ENCODE measurements at places on chromosomes 16 and 17.

DNA sequence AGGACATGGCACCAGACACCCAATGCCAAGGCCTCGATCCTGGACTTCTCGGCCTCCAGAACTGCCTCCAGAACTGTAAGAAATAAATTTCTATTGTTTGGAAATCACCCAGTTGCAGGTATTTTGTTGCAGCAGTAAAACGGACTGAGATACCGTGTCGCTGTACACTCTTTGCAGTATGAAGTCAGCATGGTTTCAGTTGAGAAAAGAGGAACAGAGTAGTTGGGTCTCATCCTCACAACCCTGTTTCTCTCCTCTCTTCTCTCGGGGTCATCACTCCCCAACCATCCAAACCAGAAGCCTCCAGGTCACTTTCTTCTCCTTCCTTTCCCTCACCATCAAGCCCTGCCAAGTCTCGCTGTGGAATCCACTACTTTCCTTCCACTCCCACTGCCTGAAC is 77.8 kb downstream of the ADCY9 start:
- no peak for DNase-seq

DNA sequence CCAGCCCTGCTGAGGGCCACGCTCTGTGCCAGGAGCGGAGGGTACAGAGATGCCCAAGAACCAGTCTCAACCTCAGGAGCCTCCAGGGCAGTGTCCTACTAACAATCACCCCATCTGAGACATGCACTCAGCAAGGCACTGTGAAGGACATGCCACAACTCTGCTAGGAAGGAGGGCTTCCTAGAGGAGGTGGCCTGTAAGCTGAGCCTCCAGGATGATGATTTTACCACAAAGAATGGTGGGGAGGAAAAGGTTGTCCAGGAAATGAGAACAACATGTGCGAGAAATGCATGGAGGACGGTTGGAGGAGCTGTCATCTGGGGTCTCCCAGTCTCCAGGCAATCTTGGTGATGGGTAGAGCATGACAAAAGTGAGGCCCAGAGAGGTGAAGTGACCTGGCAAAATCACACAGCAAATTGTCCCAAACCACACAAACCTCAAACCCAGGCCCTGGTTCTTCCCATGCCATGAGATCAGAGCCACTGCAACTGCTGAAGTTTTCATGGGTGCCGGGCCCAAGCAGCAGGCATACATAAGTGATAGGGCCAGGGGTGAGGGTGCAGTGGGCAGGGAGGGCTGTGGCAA is 30.5 kb downstream of the CNGB1 start:
- DNase-seq, result no peak

DNA sequence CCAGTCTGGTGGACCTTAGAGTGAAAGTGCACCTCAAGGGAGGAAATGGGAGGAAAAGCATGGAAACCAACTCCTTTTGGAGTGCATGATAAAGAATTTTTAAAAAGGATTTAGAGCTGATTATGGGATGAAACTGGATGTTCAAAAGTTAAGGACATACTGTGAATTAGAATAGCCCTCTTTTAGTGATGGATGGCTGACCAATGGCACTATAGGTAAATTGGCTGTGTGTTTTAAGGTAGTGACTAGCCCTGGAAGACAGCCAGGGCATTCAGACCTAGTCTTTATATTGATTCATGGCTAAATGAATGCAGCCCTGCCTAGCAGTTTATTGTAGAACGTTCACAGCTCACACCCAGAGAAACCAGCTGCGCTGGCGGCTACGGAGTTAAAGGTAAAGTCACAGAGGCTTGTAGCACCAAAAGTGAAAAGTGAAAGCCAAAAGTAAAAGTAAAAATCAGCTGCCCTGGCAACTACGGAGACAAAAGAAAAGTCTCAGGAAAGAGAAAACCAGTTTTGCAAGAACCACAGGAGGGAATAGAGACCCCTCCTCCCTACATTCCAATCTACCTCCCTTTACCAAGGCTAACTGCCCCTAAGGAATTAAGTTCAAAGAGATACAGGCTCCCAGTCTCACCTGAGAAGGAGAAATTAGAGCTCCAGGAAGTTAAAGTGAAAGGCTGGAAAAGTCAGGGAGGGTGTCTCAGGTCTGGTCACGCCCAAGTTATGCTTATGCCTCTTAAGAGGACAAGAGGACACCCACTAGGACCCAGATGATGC is 21.8 kb downstream of the ACSM1 start:
- DNase-seq, result peak; percentile 80

- DNase-seq, result peak; percentile 57
Observed at GRCh38 chr16:14629612-14629918, 495 bp downstream of the PARN start.

DNA sequence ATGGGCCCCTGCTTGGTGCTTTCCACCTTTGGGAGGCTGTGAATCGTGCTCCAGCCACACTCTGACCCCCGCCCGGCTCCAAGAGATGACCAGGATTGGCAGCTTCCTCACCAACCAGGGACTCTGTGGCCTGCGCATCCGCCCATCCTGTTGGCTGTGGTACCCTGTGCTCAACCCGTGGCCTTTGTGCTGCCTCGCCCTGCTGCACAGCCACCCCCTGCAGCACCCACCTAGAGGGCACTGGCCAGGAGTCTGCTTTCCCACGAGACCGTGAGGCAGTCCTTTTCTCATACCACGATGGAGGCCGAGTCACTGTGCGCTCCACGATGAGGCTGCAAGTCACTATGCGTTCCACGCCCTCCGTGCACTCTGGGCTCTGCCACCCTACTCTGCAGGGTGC is 19.4 kb downstream of the NME3 start:
- DNase-seq, result no peak

DNA sequence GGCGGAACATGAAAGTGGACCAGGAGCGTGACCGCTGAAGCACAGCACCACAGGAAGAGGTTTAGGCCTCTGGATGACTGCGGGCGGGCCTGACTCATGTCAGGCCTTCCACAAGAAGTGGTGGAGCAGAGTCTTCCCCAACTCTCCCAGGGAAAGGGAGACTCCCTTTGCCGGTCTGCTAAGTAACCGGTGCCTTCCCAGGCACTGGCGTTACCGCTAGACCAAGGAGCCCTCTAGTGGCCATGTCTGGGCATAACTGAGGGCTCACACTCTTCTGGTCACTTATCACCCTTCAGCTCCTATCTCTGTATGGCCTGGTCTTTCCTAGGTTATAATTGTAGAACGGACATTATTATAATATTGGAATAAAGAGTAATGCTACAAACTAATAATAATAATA is 1931.9 kb downstream of the TP53TG3F start:
- peak; percentile 62 for DNase-seq

DNA sequence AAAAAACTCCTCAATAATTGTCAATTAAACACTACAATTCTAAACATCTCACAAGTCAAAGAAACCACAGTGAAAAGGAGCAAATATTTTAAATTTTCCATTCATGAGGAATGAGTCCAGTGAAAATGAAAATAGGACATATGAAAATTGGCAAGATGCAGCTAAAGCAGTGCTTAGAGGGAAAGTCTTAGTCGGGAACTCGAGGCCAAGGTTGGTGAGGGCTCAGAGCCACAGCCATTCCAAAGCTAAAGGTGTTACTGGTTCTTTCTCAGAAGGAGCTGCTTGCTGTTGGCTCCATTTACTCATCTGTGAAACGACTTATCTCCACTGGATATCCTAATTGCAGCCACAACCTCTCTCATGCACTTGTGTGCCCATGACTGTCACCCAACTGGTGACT is 6.5 kb downstream of the SLC38A8 start:
- no peak for DNase-seq

DNA sequence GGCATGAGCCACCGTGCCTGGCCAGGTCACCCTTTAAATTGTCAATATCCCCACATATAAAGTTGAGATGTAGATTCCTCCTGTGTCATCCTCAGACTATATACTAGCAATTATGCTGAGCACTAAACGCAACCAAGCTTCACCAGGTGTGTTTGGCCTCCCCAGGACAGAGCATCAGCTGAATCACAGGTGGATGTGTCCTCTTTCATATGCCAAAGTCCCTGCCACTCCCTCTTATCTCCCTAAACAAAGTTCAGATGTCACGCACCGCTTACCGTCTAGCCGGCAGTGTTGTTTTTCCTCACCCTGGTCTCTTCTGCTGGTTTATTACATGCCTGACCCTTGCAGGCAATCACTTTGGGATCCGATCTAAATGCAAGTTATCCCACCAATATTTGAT is 43.8 kb upstream of the ARHGAP44 start:
- DNase-seq, result no peak

DNA sequence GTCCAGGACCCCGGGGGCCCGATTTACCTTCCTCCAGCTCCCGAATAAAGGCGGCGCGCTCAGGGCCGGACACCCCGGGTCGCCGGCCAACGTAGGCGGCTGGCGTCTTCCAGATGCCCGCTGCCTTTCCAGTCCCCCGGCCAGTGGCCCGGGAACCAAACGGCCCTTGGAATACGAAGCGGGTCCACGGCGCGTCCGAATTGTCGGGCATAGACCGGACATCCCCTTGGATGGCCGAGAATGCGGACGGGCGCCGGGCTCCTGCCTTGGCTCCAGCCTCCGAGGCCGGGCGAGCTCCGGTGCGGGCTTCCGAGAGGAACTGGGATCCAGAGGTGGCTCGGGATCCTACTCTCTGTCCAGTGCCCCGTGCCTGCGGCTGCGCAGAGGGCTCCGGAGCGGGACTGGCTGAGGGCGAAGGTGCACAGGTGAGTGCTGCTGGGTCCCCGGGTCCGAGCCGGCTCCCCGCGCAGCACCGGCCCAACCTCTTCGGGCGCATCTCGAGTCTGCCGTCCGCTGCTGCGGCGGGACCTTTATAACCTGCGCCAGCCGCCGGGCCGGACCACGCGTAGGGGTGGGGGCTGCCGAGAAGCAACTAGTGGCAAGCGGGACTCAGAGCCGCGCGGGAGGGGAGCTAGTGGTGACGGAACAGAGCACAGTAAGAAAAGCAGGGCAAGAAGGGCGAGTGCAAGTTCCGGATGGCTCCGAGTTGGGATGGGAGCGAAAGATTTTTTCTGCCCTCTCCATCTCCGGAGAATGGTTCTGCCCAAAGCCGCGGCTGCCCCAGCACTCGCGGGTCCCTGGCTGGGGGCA is at the start of gene HAP1:
Gene HAP1 (minus strand): TSS at position 505 of the 810 bp plus-strand sequence. CDS start 9 bp downstream, at position 496.
- no peak for DNase-seq

DNA sequence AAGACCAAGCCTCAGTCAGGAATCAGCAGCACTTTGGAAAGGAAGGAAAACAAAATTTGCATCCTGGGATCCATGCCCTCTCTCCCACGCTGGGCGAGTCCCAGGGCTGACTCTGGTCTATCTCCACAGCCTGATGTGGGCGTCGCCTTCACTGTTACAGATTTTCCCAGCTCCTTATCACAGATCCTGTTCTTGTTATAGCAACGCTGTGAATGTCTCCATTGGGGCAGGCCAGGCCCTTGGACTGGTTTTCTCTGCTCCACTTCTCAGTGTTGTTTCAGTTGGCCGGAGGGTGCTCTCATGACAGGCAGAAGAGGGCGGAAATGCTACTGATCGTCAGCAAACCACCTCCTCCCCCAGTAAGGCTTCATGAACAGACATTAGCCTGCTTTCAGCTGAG is 127.9 kb upstream of the CDH11 start:
- no peak for DNase-seq

DNA sequence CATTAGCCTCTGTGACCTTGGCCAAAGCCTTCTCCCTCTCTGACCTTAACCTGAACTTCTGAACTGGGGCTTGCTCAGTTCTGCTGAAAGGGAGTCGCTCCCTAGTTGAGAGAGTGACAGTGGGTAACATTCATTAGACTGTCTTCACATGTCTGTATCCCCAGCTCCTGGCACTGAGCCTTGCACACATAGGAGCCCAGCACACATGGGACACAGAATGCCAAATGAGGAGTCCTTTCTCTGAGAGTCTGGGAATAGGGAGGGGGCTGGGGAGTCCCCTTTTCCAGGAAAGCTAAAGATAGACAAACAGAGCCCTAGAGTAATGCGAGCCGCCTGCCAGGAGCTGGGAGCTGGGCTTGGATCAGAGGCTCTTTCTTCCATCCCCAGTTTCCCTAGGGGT is 2.5 kb downstream of the TAC4 start:
- DNase-seq, result no peak

DNA sequence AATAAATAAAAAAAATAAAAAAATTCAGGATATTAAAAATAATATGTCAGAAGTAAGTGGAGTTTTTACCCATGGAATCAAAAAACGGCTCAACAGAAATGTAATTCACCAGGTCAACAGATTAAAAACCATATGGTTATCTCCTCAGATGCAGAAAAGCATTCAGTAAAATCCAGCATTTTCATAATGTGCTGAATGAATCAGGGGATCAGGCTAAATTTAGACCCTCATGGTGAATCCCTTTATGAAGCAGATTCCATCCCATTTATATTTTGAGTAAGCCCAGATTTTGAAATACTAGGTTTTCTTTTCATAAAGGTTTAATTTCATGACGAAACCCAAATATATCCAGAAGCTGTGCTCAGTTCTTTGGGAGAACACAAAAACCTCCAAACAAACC is 84.4 kb downstream of the OR1D5 start:
- DNase-seq, result no peak

- DNase-seq, result no peak
Observed at GRCh38 chr17:77472468-77473310, 331.9 kb downstream of the SEC14L1 start.

DNA sequence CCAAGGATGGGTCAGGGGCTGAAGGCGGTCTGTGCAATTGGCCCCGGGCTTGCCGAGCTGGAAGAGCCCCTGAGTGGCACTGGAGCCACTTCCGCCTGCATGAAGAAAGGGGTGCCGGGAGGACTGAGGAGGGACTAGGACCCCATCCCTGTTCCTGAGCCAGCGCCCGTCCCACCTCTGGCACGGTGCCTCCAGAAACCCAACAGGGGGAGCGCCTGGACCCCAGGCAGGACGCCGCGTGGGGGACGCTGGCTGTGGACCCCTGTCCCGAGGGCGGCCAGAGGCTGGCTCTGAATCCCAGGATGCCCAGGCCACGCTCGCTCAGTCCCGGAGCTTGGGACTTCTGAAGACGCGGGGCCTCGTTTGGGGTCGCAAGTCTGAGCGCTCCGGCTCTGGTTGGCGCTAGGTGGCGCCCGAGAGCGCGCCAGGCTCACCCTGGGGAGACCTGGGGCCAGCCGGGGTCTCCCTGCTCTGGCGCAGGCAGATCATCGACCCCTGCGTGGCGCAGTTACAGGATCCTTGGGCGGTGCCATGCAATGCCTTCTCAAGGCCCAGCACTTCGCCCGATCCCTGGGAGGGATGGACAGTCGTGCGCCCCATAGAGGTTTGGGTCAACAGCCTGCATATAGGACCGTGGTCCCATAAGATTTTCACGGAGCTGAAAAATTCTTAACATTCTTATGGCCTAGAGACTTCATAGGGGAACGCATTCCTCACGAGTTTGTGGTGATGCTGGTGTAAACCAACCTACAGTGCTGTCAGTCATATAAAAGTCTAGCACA is 58.5 kb upstream of the CREBBP start:
- peak; percentile 71 for DNase-seq

- DNase-seq, result no peak
Observed at GRCh38 chr17:428414-428813, 75.8 kb upstream of the RPH3AL start.

- DNase-seq, result no peak
Observed at GRCh38 chr17:327296-327695, 25.3 kb downstream of the RPH3AL start.

- DNase-seq, result no peak
Observed at GRCh38 chr16:69407702-69408323, 16.6 kb upstream of the CYB5B start.

- peak; percentile 25 for DNase-seq
Observed at GRCh38 chr17:8253801-8254200, 4.7 kb downstream of the PFAS start.

All from hematopoietic multipotent progenitor cell treated with erythropoietin and hydrocortisone succinate and interleukin-3 and kit ligand, for 4 days (in vitro differentiated cells).